ENCODE measurements at places on chromosomes 4 and X. TPM values are rescaled to one million over a fixed set of nuclear protein-coding genes. Genes with fewer than 3 reads are reported as not detected.

FAM184B gene
- 0.12 TPM for total RNA-seq

WWC2 gene
- total RNA-seq, result 21.8 TPM

TMPRSS11F gene
- not detected for total RNA-seq

DGAT2L6 gene
- total RNA-seq, result not detected

HSFX4 gene
- not detected for total RNA-seq

TIMP1 gene
- 611 TPM for total RNA-seq

USP26 gene
- not detected for total RNA-seq

IL2 gene
- not detected for total RNA-seq

FRG2 gene
- total RNA-seq, result not detected

FAM47A gene
- not detected for total RNA-seq

Measured in pericardium fibroblast (primary cell).